ENCODE measurements at places on chromosomes 6 and 20. TPM values are rescaled to one million over a fixed set of nuclear protein-coding genes. Genes with fewer than 3 reads are reported as not detected.

AAR2 gene
- polyA plus RNA-seq: 49.4 TPM

SDC4 gene
- polyA plus RNA-seq: 168 TPM

HMGCLL1 gene
- polyA plus RNA-seq: 2.2 TPM

GRCh38 chr6:1635305-1636010 is 25.7 kb downstream of the FOXC1 start:
- no peak for DNase-seq

DNA sequence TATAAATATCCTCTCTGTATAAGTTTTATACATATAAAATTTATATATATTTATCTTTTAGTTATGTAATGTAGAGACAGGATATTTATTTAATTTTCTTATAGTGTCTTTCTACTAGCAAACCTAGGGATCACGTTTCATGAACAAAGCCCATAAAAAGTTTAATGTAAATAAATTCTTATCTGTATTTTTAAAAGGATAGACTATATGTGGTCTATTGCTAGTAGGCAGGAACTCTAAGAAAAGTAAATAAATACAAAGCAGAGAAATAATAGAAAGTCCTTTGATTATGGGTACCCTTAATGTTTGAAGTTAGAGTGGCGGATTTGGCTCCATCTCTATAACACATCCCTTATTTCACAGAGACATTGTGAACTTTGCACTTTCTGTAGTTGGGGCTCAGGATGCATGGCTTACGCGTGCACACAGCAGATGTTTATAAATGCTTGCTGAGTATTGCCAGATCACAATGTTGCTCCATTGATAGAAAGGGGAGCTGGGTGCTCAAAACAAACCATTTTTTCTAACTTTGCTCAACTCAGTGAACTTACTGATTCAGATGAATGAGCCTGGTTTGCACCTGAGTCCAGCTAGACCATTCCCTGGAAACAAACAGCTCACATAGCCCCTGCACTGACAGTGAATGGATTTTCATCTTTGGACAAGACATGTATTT is 179.1 kb downstream of the SYNE1 start:
- no peak for DNase-seq

GRCh38 chr20:13749811-13750210 is 34.9 kb downstream of the ESF1 start:
- DNase-seq: no peak

DNA sequence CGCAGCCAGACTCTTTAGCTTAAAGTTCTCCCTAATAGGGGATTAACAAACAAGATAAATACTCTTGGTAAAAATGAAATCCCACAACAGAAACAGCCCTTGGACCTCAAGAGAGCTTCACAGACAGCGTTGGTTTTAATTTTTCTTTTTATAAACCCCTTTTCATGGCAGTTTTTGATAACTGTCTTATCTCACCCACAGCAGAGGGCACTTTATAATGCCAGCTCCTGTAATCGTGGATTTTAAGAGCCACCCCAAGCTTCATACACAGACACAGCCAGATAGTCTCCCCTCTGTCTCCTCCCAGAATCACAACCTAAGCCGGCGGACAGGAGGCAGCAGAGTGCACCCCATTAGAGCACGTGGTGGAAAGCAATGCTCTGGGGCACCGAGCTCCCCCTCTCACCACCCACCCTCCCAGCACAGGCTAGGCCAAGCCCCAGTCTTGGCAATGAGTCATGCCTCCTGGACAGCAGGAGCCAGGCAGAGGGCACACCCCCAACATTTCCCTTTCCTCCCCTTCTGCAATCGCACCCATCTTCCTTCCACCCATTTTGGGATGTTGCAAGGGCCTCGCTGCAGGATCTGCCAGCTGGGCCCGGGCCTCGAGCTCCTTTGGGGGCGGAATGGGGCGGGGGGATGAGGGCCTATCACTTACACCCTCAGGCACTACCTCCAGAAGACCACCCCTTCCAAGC is 2.4 kb downstream of the JAG1 start:
- no peak for DNase-seq

DNA sequence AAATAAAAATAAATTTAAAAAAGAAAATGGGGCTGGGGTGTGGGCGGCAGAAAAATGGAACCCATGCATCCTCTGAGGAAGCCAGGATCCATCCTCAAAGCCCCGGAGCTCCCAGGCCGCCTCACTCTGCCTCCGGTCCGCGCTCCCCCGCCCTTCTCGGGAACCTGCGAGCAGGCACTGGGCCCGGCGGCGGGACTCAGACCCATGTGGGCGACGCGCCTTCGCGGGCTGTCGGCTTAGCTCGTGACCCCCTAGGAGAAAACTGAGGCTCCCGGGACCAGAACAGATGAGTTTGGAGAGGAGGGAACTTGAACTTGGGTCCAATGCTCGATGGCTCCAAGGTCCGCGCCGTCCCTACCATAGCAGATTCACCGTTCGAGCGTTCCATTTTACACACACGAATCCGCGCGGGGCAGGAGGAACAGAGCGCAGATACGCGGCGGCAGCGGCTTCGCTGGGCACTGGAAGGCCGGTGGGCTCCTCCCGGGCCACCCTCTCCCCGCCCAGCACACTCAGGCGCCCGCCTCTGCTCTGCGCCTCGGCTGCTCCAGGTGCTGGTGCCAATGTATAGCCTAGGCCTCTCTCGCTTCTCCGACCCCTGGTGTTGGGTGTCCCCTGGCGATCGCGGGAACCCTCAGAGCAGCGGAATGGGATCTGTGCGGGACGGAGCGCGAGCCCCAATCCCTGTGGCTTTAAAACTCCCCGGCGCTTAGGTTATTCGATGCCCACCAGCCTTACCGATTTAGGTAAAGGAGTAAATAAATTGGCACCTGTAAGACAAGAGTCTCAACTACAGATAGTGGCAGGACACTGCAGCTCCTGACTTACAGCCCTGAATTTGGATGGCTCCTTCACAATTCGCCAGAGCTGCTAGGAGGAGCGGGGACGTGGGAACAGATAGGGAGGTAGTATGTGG is 39.2 kb downstream of the DPPA5 start:
- DNase-seq: no peak

DNA sequence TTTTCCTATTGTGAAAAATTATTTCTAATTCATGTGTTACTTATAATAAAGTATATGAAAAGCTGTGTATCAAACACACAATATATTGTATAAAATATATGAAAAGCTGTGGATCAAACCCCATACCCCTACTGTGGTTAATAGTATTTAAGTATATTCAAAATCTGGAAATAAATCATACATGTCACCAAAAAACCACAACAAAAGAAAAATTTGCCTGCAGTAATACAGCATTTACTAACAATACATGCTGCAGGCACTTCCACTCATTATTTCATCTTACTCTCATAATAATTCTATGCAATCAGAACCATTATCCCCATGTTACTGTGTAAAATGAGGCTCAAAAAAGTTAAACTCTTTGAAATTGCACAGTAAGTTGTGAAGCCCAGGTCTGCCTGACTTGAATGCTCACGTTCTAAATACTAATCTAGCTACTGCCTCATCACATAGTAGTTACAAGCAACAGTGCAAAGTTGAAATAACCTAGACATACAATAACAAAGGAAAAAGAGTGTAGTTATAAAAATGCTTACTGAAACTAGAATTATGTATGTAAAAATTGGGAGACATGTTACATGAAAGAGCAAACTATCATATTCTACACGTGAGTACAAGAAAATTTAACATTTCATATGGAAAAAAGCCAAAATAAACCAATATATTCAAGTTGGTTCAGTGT is 61.7 kb downstream of the FAM217A start:
- DNase-seq: peak; percentile 29

GRCh38 chr6:166207284-166207561 is 39.6 kb upstream of the TBXT start:
- DNase-seq: no peak

- DNase-seq: no peak
Observed at GRCh38 chr6:101545191-101545590, 151.7 kb downstream of the GRIK2 start.

DNA sequence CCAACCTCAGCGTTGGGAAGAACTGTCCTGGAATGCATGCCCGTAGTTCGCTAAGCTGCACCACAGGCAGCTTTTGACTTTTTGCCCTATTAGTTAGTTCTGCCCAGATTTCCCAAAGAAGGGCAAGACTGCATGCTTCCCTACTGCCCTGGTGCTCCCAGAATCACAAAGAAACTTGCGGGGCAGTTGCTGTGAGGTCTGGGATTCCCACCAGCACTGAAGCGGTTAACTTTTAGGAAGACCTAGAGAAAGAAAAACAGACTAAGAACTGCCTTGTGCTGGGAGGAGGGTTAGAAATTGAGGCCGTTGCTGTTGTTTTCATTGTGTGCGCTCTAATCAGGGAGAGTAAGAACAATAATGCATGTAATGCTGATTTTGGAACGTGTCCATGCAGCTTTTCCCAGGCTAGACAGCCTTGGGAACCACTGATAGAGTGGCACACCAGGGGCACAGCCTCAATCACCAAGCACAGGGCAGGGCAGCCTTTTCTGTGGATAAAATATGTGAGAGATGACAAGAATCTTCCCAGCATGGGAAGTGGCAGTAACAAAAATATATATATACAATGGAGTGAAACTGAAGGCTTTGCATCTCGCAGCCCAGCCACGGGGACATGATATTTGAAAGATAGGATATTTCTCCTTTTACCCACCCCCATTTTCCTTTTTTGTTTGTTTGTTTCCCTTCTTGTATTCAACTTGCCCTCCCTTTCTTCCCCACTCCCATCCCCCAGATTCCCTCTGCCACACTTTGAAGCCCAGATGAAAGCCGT is 137.7 kb upstream of the HEY2 start:
- peak; percentile 52 for DNase-seq
